ENCODE measurements at places on chromosomes 11 and 22.

- peak; percentile 66 for DNase-seq
Observed at GRCh38 chr22:44574057-44574639, 76.1 kb upstream of the RTL6 start.

DNA sequence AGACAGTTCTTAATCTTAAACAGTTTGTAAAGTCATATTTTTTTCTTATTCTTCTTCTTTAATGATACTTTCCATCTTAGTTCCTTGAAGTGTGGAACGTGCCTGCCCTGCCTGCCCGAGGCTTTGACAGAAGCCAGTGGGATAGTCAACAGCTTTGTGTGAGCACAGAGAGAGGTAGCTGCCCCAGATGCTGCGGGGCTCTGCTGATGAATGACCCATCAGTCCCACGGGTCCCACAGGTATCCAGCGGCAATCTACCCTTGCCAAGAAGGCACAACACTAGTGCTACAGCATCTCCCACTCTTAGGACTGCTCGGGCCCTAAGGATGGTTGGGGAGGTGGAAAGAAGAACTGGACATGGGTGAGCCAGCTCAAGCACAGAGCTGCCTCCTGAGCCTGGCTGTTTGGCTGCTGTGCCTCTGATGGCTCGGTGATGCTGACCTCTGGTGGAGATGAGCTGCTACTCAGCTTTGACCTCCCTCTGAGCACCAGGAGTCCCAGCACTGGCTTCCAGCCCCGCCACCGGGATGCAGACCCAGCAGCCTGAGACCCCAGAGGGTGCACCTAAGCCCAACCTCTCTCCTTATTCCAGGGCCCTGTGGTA lies 11.8 kb upstream of the APLNR start:
- DNase-seq, result peak; percentile 70

DNA sequence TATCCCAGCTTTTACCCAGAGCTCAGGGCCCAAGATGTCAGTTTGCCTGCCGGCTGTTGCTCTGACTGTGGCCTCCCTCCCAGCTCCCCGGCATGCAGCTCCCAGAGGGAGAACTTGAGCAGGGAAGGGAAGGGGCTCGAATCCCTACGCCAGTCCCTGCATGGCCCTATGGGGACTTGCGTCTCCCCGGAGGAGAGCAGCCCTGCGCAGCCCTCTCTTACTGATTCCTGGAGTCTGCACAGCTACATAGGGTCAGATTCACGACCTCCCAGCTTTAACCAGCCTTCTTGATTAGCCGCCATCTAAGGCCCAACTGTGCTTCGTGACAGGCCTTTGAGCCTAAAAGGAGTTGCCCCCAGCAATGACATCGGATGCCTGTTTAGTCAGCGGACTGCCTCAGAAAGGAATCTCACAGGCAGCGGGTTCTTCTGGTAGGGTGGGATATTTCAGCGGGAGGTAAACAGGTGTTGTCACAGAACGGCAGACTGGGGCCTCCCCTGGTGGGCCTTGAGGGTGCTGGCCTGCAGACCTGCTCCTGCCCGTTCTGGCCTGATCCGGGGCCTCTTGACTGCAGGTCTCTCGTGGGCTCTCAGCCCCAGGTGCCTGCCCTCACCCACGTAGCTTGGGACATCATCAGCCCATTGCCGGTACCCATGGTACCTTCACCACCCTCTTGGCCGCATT lies 43.8 kb upstream of the KCNQ1OT1 start:
- DNase-seq, result no peak

GRCh38 chr22:29750559-29751538 lies 16.0 kb downstream of the ZMAT5 start:
- DNase-seq, result no peak

DNA sequence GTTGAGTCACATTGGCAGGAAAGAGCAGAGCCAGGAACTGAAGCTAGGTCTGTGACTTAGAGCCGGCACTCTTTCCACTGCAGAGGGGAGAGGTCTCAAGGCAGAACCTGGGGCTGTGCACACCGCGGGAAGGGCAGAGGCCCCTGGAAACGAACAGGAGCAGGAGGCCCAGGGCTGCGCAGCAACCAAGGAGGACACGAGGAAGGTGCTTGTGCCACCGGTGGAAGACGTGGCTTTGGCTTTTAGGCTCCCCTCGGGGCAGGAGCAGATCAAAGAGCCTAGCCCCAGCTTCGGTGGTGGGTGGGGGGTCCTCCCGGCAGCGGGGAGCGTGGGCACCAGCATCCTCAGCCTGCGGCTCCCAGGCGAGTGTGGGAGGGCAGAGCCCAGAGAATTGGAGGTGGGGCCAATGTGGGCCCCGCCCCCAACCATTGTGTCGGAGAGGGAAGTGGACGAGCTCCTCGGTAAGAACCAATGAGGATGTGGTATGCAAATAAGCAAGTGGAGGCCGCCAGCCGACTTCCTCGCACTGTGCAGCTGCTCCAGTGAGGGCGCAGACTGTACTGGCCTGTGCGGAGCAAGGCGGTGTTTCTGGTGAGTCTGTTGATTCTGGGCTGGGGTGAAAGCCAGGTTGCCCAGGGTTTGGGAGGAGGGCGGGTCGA lies at the start of gene CCDC116:
Gene CCDC116, plus strand, starts transcription at position 524 of the 659 bp plus-strand sequence. CDS start 422 bp downstream, outside the sequence.
- DNase-seq, result no peak

DNA sequence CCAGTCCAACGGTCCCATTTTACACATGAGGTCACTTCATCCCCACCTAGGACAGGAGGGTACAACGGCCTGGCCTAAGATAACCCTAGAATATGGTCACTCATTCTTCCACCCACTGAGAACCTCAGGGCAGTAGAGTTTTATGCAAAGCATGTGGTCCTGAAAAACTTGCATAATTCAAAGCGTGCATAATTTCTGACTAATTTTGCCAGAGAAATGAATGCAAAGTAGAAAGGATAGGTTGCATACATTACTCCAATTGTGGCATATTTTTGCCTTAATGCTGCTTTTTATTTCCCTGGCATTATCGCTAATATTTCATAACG lies 32.5 kb upstream of the SLC35C1 start:
- no peak for DNase-seq

DNA sequence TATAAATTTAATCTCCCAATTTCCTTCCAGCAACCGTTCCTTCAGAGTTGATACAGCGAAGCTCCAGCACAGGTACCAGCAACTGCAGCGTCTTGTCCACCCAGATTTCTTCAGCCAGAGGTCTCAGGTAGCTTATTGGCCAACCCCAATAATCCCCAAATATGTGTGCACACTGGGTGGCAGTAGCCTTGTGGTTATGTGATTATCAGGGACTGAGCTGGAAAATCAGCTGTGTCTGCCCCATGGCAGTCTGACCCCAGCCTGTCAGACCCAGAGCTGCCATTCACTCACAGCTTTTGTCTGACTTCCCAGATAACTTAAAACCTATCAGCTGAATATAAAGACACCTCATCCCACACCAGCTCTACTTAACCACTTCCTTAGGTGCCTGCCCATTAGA lies 2.0 kb downstream of the HSCB start:
- DNase-seq, result no peak

GRCh38 chr11:82906236-82906635 lies 4.7 kb downstream of the DDIAS start:
- DNase-seq, result peak; percentile 19

All from HFFc6 (cell line).